Left hindlimb (tissue), 1 donor: ENCODE measurements at places on chromosomes 5 and 9.

DNA sequence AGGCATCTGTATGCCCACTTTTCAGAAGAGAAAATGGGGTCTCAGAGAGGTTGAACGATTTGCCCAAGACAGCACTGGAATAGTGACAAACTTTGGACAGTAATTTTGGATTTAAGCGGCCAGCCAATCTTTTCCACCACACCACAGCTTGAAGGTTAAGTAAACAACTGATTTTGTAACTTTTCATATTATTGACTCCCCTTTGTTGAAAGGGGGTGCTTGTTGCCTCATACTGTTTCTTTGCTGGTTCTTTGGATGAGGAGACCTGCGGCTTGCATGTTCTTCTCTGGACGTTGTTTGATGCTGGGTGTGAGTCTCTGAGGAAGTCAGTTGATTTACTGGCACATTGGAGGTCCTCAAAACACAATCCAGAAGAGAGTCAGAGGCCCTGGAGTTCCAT is 11.7 kb upstream of the GABBR2 start:
- no peak for DNase-seq

GRCh38 chr9:2872931-2873323 is 29.0 kb upstream of the PUM3 start:
- peak; percentile 32 for DNase-seq

- DNase-seq: no peak
Observed at GRCh38 chr5:61023131-61023530, 78.1 kb downstream of the NDUFAF2 start.

DNA sequence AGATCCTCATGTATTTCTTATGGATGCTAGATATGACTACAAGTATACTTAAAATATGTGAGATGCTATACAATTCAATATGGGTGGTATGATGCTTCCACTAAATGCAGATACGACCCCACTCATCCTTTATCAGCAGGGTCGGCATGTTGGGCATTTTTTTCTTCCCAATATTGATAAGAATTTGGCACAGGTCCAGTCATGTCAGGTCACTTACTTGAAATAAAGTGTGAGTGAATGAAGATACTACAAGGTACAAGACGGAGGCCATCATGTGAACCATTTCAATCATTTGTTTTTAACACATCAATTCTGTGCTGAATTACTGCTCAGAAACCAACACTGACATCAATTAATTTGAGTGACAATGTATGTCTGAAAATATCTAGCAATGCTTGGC is 146.9 kb upstream of the GNA14 start:
- DNase-seq: no peak

- peak; percentile 60 for DNase-seq
Observed at GRCh38 chr9:69421908-69422801, 97.1 kb downstream of the ENTREP1 start.

DNA sequence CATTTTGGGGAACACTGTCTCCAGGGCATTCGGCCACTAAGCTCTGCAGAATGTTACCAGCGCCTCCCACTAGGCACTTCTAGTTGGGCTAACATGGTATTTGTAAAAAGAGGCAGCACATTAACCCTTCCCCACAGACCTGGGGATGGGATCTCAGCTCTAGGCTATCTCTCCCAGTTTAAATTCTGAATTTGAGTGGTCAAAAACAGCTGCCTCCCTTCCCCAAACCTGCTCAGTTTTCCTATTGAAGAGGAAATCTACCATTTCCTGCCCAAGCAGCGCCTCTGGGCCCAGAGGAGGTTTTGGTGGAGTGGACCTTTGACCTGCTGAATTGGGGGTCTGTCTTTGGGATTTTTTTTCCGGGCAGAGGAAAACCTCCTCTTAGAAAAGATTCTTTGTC is 53.2 kb downstream of the ENC1 start:
- DNase-seq: no peak

GRCh38 chr5:522899-523440 is 1.3 kb downstream of the SLC9A3 start:
- DNase-seq: no peak

GRCh38 chr9:5945112-5945511 is 54.4 kb downstream of the MLANA start:
- no peak for DNase-seq

DNA sequence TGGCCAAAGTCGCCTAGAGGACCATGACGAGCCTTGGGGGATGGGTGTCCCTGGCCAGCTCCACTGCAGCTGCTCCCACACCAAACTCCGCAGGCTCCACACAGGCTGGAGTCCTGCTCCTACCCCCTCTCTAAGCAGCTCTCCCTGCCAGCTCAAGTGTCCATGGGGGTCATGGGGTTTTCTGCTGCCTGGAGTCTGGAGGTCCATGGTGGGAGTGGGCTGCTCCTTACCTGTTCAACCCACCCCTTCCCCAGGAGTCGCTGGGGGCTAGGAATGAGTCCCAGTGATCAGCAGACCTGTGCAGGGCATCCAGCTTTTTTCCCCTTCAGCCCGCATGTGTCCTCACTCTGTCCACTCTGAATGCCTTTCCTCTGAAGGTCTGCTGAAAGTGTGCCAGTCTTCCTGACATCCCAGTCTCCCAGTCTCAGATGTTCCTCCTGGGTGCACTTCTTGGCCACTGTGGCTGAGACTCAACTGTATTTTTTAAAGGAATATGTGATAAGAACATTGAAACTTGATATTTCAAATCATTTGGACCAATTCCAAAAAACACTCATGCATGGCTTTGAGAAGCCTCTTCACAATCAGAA is 261.3 kb upstream of the ANKH start:
- no peak for DNase-seq

GRCh38 chr5:93022796-93023447 is 558.1 kb downstream of the NR2F1-AS1 start:
- no peak for DNase-seq

- DNase-seq: no peak
Observed at GRCh38 chr5:1058988-1059883, 50.6 kb downstream of the NKD2 start.

DNA sequence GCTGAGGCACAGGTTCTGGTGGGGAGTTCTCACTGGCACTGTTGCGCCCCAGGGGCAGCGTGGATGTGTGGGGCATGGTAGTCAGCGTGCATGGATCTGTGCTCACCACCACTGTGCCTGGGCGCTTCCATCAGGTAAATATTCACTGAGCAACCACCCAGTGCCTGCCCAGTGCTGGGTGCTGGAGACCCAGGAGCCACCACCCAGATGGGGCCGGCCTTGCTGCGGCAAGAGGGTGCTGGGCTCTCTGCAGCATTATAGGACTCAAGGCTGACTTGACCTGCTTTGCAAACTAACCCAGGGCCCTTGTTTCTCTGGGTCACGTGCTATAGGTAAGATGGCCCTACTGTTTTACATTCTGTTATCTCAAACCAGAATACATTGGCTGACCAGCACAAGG is 60.5 kb downstream of the DAP start:
- no peak for DNase-seq

DNA sequence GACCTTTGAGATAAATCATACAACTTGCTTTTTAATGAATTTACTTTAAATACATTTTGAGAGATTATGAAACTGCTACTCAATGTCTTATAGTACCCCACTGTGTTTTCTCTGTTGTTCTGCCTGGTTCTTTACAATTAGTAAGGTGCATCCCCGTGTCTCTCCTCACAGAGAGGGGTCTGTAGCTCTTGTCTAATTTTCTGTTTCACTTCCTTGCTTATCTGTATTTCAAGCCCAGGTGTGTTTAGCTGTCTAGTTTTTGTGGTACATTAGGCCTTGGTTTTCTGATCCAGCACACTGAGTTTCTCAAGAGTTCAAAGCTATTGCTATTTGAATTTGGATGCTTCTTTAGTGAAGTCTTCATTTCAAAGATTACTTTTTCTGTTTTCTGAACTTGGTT is 105.1 kb downstream of the MAST4 start:
- DNase-seq: no peak

DNA sequence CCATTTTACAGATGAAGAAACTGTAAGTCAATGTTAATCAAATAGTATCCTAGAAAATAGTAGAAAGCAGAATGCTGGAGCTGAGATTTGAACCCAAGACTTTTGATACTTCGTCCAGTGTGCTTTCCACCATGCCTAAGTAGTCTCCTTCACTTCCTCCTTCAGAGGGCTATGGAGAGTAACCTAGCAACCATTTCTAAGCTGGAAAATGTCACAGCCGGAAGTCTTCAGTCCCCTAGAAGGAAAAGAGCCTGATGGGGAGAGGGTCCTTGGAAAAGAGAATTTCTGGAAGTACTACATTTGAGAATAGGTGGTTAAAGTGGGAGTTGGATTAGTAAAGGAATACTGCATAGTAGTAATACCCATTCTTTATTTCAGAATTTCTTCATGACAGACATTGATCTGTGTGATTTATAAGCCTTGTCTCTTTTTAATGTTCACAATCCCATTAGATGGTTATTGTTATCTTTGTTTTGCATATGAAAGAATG is 32.7 kb downstream of the PCDHAC2 start:
- no peak for DNase-seq

- no peak for DNase-seq
Observed at GRCh38 chr5:57318251-57318650, 144.4 kb downstream of the GPBP1 start.

DNA sequence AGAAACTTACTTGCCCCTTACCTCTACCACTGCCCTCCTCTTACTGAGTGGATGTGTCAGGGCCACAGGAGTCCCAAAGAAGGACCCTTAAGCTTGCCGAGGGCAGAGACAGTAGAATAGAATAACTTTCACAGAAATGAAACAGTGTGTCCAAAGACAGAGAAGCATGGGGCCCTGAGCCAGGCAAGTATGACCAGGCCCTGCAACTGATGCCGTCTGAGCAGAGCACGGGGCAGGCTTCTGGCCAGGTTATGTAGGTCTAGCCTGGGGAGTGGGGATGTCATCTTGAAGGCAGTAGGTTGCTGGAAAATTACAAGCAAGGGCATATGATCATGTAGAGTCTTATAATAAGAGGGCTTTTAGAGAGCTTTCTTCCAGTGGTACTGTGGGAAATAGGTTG is 415.4 kb downstream of the KDM4C start:
- no peak for DNase-seq

DNA sequence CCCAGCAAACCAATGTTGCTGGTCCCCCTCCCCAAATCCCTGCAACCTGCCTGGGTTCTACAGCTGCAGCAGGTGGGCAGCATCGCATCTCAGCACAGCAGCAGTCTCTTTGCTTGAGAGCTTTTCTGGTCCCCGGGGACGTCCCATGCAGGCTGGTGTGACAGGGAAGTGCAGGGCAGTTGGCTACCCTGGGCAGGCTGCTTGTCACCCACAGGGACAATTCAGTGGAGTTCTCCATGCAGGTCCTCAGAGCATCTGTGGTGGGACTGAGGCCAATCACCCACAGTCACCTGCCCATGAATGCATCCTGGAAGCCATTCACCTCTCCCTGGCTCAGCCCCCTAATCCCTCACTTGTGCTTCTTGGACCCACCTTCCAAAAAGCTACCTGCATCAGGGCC is 43.9 kb upstream of the SEMA4D start:
- DNase-seq: no peak

- no peak for DNase-seq
Observed at GRCh38 chr5:56569076-56569475, 246.3 kb upstream of the MAP3K1 start.

DNA sequence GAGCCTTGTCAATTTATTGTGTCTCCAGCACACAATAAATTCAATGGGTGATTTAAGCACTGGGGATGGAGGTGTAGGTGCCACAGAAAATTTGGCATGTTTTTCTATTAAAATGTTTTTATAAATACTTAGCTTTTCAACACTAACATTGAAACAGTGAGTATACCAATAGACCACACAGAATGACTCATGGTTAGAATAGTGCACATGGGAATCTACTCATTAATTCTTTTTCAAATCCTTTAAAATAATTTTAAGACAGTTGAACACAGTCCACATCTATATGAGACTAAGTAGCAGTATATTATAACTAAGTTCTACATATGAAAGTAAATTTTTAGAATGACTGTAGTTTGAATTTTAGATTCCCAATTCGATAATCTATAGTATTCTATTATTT is 67.1 kb downstream of the LNPEP start:
- DNase-seq: no peak

DNA sequence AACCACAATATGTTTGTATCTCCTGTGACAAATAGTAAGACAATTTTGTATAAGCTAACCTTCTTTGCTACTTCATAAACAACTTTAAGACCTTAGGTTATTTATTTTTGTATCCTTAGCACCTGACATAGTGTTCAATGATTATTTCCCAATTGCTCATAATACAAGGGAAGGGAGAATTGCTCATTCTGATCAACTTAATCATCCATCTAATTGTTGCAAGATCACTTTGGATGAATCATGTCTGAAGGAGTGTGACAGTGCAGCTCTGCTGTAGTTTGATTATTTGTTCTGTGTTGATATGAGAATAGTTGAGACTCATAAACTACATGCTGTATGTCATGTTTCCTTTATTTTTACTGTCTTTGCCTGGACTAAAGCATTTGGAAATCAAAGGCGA is 721.3 kb upstream of the SEMA6A start:
- DNase-seq: no peak
